T-helper 17 cell (primary cell): ENCODE measurements at places on chromosomes 3 and 15. TPM values are rescaled to one million over a fixed set of nuclear protein-coding genes. Genes with fewer than 3 reads are reported as not detected.

The NR2F2 gene
- total RNA-seq: not detected

The ITIH1 gene
- not detected for total RNA-seq

The KLHL40 gene
- total RNA-seq: not detected

The LMAN1L gene
- total RNA-seq: 0.82 TPM

The RRP9 gene
- total RNA-seq: 9.5 TPM

The MAGI1 gene
- not detected for total RNA-seq

The KCNAB1 gene
- total RNA-seq: not detected

The ADPGK gene
- 124 TPM for total RNA-seq

The GNAT1 gene
- total RNA-seq: 0.10 TPM

The MEGF11 gene
- total RNA-seq: not detected

The RPP25 gene
- 1.3 TPM for total RNA-seq

The CYP1A2 gene
- total RNA-seq: not detected

The SLC51B gene
- total RNA-seq: not detected

The USP3 gene
- 288 TPM for total RNA-seq

The CTXN2 gene
- not detected for total RNA-seq

The CCR8 gene
- total RNA-seq: 2.5 TPM

The PPM1M gene
- total RNA-seq: 43.9 TPM

The CRABP1 gene
- total RNA-seq: not detected

The IQCH gene
- 0.70 TPM for total RNA-seq

The PRSS50 gene
- total RNA-seq: not detected

The TMCC1 gene
- 29.3 TPM for total RNA-seq

The RARB gene
- not detected for total RNA-seq

The SH2D7 gene
- total RNA-seq: not detected

The LRRN1 gene
- total RNA-seq: not detected

The PLAAT1 gene
- not detected for total RNA-seq

The FSD2 gene
- total RNA-seq: not detected

The ARPIN gene
- total RNA-seq: not detected

The RETNLB gene
- total RNA-seq: not detected

The NFKBIZ gene
- total RNA-seq: 682 TPM

The HCN4 gene
- total RNA-seq: not detected

The SLC15A2 gene
- 0.44 TPM for total RNA-seq

The LYZL4 gene
- not detected for total RNA-seq

The C3orf62 gene
- total RNA-seq: 11.1 TPM

The IL17RB gene
- total RNA-seq: 0.44 TPM

The TF gene
- total RNA-seq: 0.65 TPM

The BUB1B gene
- 3.4 TPM for total RNA-seq

The TMEM44 gene
- 0.87 TPM for total RNA-seq

The PCSK6 gene
- total RNA-seq: 1.9 TPM

The DUOXA2 gene
- not detected for total RNA-seq

The DHX30 gene
- 74.2 TPM for total RNA-seq

The ZKSCAN7 gene
- total RNA-seq: 1.7 TPM

The CAPN3 gene
- 11.6 TPM for total RNA-seq

The GP9 gene
- total RNA-seq: 3.8 TPM

The REC114 gene
- not detected for total RNA-seq

The SCAMP5 gene
- total RNA-seq: 4.3 TPM

The PRTG gene
- total RNA-seq: not detected

The SLC6A11 gene
- not detected for total RNA-seq

The GOLGA6A gene
- total RNA-seq: not detected

The HCLS1 gene
- total RNA-seq: 292 TPM

The MCTP2 gene
- total RNA-seq: 23.1 TPM

The SELENOT gene
- 85.2 TPM for total RNA-seq

The ZNF35 gene
- total RNA-seq: 1.6 TPM

The CCDC32 gene
- 20.9 TPM for total RNA-seq

The ADIPOQ gene
- not detected for total RNA-seq

The POC1A gene
- total RNA-seq: 1.4 TPM

The DNAH1 gene
- 58.5 TPM for total RNA-seq

The ABHD10 gene
- total RNA-seq: 18.7 TPM

The CLEC3B gene
- total RNA-seq: 0.99 TPM

The UMPS gene
- total RNA-seq: 12.1 TPM
